ENCODE measurements at places on chromosomes 7 and 10. TPM values are rescaled to one million over a fixed set of nuclear protein-coding genes. Genes with fewer than 3 reads are reported as not detected.

ATRNL1 gene
- total RNA-seq = 24.4 TPM

WNT2 gene
- total RNA-seq = 4.5 TPM

TMEM184A gene
- total RNA-seq = 7.7 TPM

LIPM gene
- 17.1 TPM for total RNA-seq

GTPBP10 gene
- total RNA-seq = 13.3 TPM

HSPA12A gene
- 11.2 TPM for total RNA-seq

TBXAS1 gene
- total RNA-seq = 6.2 TPM

PNLIP gene
- total RNA-seq = 1.4 TPM

PGAM1 gene
- 94.6 TPM for total RNA-seq

C10orf143 gene
- 1.4 TPM for total RNA-seq

SPDYE2 gene
- not detected for total RNA-seq

NUDT13 gene
- 0.59 TPM for total RNA-seq

AGR3 gene
- not detected for total RNA-seq

TMEM176B gene
- total RNA-seq = 24.6 TPM

FXYD4 gene
- total RNA-seq = not detected

NAT16 gene
- not detected for total RNA-seq

TDRD1 gene
- total RNA-seq = 0.20 TPM

JCAD gene
- total RNA-seq = 17.2 TPM

SLC39A12 gene
- 0.10 TPM for total RNA-seq

IQUB gene
- 0.49 TPM for total RNA-seq

C10orf71 gene
- total RNA-seq = 2.2 TPM

SUN3 gene
- total RNA-seq = not detected

CPA4 gene
- total RNA-seq = 63.8 TPM

RASA4B gene
- total RNA-seq = 6.7 TPM

ASB4 gene
- total RNA-seq = 2.9 TPM

TUBAL3 gene
- total RNA-seq = 0.20 TPM

TAS2R40 gene
- total RNA-seq = not detected

DENND2A gene
- total RNA-seq = 24.9 TPM

FBXL13 gene
- 2.8 TPM for total RNA-seq

PLAC9 gene
- total RNA-seq = 40.2 TPM

LIPN gene
- total RNA-seq = 8.2 TPM

STEAP1 gene
- total RNA-seq = 16.3 TPM

STYXL1 gene
- 20.1 TPM for total RNA-seq

ARHGEF35 gene
- total RNA-seq = 10.3 TPM

HOXA7 gene
- total RNA-seq = 1.5 TPM

CCDC146 gene
- 18.2 TPM for total RNA-seq

RHEB gene
- 63.0 TPM for total RNA-seq

GSTO2 gene
- 6.3 TPM for total RNA-seq

All from skin of body (tissue), 3 donors.